ENCODE measurements at places on chromosomes 3 and 15.
A peak's percentile ranks its signal among the peaks of the same experiment; 100 is the strongest.

- no peak for DNase-seq
Measured at GRCh38 chr15:63054281-63054683, 11.7 kb downstream of the TPM1 start.

GRCh38 chr3:158685159-158685558 lies 12.7 kb upstream of the LXN start:
- DNase-seq = no peak

- no peak for DNase-seq
Measured at GRCh38 chr15:36778531-36778930, 199.1 kb downstream of the CDIN1 start.

GRCh38 chr15:80789296-80789695 lies 10.1 kb downstream of the CEMIP start:
- DNase-seq = no peak

- no peak for DNase-seq
Measured at GRCh38 chr3:83426300-83426699, 1532.5 kb upstream of the CADM2 start.

DNA sequence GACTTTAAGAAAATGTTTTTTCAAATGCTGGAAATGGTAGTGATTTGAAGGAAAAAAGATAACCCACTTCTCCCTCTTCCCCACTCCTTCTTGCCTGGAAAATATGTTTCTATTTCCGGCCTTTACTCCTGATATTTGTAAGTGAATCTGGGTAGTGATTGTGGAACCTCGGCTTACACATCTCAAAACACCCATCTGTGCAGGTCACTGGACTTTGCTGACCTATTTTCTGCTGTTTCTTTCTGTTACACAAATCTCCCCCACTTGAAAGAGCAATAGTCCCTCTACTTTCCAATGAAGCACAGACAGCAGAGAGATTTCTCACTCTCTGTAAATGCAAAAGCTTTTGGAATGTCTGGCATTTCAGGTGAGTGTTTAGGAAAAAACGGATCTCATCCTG lies 76.9 kb upstream of the ICE2 start:
- no peak for DNase-seq

DNA sequence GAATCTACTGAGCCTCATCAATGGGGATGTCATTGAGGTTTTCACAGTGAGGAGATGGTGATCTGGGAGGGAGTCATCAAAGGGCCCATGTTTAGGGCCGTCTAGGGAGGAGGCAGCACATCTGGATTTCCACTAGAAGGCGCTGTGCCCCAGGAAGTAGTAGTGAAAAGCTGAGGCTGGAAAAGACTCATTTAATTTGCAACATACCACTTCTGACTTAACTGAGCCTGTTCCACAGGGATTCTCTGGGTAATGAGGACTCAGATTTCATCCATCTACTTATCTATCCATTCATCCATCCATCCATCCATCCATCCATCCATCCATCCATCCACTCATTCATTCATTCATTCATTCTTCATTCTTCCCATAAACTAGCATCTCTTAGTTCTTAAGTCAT lies 17.4 kb upstream of the SHF start:
- DNase-seq = no peak

DNA sequence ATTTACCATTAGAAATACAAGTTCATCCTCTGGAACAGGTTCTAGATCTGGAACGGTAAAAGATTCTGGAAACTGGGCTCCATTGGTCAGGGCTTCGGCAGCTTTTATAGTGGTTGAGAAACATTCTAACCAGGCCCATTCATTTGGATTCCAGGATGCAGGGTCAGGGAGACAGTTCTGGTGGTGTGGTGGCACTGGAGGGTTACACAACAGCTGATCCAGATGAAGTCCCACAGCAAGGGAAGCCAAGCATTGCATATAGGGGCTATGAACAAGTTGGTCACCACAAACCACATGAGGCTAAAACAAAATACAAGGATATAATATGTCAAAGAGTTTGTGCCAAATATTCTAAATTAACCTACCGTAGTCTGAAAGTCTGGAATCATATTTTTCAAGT lies 43.0 kb downstream of the FBXL22 start:
- DNase-seq = no peak

GRCh38 chr3:122991236-122991985 lies 36.2 kb downstream of the SEMA5B start:
- no peak for DNase-seq

DNA sequence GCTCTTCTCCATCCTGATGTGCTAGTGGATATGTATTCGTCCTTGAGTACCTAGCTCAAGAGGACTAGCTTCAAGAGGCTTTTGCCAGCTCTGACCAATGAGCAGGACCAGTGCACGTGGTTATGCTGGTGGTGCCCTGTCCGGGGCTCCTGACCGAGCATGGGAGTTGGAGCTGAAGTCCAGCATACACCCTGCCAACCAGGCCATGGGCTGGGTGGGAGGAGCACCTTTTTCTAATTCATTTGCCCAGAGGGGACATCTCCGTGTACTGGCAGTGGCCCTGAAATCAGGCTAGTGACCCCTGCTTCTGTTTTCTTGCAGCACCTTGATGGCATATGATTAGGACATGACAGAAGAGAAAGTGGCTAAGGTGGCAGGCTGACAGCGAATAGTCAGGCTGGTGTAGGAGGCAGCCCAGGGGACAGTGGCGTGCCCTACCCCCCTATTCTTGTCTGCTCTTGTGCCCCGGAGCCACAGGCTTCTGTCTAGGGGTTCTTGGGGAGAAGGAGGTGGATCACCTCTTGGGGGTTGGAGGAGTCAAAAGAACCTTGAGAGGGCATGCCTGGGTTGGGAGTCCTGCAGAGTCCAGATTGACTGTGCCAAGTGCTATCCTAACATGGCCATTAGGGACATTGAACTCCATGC lies 16.5 kb downstream of the PODXL2 start:
- peak; percentile 53 for DNase-seq

GRCh38 chr3:12178091-12178820 lies 19.5 kb upstream of the TIMP4 start:
- DNase-seq = no peak

GRCh38 chr3:129441215-129441614 lies 1.2 kb downstream of the IFT122 start:
- DNase-seq = no peak

Measured in coronary artery (tissue), 2 donors.